ENCODE measurements at places on chromosomes 5 and 9.

DNA sequence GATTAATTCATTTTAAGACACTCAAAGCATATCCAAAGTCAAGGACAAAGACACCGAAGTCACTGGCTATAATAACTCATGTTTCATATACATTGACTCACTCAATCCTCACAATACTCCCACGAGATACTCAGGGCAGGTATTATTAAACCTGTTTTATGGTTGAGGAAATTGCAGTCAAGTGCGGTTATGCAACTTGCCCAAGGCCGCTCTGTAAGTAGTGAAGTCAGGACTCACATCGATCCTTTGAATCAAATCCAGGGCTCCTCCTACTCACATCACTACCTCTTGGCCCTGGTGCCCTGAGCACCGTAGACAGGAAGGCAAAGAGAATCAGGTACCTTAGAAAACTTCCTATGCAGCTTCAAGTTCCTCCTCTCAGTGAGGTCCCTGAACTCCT is 87.8 kb upstream of the APC start:
- no peak for DNase-seq

DNA sequence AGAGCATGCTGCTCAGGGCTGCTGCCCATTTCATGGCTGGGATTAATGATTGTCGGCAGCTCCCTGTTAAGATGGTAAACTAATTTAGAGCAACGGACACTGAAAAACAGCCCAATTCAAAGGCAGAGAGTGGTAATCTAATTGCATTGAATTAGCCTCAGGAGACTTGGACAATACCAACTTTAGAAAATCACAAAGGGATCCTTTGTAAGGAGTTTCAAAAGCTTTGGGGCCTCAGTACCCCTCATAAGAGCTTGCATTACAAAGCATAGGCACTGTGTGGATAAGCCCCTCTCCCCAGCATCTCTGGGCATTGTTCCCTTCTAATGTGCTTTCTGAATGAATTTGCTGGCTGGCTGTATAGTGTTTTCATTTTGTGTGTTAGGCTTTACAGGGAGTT is 6.7 kb downstream of the GLRA1 start:
- no peak for DNase-seq

- no peak for DNase-seq
These were observed 47.3 kb downstream of the TMEM167A start for GRCh38 chr5:83029912-83030311.

DNA sequence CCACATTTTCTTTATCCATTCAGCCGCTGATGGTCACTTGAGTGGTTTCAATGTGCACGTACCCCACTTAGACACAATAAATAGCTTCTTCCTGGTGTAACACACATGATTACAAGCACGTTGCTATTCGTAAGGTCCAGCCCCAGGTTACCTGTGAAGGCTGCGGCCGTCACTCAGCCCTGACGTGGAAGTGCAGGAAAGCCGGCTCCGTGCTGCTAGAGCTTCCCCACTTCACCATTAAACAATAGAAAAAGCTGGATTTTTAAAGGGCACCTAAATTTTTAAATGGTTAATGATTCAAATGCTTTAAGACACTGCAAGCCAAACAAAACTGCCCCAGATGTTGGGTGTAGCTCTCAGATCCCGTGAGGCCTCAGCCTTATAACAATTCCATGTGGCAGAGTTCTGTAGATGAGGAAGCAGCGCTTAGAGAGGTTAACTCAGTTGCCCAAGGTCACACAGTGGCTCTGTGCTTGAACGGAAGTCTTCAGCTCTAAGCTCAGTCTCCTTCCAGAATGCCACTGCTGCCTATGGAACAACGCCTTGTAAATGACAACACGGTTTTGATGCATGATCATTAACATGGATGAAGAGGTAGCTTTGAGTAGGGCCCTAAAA is 125.7 kb downstream of the COL23A1 start:
- no peak for DNase-seq

- no peak for DNase-seq
These were observed 161.3 kb downstream of the ZNF608 start for GRCh38 chr5:124584991-124585715.

- DNase-seq, result no peak
These were observed 152.2 kb downstream of the NR2F1-AS1 start for GRCh38 chr5:93428868-93429267.

- no peak for DNase-seq
These were observed 57.6 kb downstream of the ADAMTS2 start for GRCh38 chr5:179287631-179288030.

DNA sequence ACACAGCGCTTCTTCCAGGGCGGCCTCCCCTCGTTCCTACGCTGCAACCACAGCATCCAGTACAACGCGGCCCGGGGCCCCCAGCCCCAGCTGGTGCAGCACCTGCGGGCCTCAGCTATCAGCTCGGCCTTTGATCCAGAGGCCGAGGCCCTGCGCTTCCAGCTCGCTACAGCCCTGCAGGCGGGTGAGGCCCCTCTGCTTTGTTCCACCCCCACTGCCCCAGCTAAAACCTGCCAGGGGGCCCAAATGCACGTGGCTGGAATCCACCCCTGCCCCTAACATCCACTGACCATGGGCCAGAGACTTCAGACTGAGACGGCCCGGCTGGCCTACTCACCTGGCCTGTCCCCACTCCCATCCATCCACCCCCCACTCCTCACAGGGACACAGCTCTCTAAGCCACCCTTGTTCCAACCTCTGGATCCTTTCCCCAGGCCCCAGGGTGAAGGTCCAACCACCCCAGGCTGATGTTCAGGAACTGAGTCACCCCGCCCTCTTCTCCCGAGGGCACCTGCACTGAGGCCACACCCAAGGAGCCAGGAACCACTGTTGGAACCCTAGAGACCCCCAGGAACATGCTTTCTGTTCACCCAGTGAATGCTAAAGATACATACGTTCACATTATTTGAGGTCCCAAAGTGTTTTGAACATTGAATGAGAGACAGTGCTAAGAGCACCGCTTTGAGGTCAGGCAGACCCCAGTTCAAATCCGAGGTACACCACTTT is 18.9 kb upstream of the ASS1 start:
- no peak for DNase-seq

- no peak for DNase-seq
These were observed 46.1 kb upstream of the CER1 start for GRCh38 chr9:14768405-14769229.

DNA sequence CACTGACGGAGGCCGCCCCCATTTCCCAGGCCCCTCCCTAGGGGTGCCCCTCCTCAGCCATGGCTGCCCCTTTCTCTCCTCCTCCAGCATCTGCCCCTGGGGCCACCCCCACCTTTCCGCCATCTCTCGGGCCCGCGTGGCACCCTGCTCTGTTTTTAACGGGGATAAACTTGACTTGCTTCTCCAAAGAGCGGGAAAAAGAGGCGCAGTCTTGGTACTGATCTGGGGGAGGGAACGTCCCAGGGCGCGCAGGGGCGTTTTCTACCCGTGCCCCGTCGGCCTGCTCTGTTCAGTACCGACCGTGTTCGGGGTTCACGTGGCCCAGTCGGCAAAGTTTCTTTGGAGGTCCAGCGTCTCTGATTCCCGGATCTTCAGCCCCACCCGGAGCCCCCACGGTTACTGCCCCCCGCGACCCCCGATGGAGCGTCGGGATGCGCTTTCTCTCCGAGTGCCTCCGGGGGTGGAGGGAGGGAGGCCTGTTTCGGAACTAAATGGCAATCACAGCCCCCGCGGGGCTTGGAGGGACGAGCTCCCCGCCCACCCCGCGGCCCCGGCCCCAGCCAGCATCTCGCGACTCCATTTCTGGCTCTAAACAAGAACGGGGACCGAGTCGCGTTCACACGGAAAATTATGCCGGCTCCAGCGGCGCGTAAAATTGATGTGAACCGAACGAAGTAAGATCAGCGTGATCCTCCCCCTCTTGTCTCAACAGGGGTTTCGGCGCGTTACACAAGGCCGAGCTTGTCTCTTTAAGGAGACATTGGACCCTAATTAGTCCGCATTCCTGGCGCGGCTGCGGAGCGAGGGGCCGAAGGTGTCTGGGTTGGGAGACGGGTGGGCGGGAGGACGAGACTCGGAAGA is 1.1 kb upstream of the TLE4 start:
- DNase-seq, result peak; percentile 44

- DNase-seq, result no peak
These were observed 54.1 kb downstream of the GADD45G start for GRCh38 chr9:89658931-89659330.

DNA sequence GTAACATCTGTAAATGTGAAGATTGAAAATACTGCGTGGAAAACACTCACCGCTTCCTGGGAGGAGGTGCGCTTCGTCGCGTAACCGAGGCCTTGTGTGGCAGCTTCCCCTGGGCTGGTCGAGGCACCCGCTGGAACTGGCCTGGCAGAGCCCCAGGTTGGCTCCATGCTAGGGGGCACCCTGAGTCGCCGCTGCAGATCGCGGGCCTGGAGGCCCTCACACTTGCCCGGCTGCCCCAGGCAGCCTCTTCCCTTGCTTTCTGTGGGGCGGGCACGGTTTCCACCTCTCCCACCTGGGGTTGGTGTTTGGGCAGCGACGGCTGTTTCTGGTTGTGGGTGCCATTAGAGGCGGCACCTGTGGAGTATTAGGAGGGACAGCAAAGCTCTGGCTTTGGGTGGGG is 852 bp downstream of the ZNF354C start:
- no peak for DNase-seq

GRCh38 chr9:110173322-110173642 is 34.7 kb downstream of the C9orf152 start:
- no peak for DNase-seq

DNA sequence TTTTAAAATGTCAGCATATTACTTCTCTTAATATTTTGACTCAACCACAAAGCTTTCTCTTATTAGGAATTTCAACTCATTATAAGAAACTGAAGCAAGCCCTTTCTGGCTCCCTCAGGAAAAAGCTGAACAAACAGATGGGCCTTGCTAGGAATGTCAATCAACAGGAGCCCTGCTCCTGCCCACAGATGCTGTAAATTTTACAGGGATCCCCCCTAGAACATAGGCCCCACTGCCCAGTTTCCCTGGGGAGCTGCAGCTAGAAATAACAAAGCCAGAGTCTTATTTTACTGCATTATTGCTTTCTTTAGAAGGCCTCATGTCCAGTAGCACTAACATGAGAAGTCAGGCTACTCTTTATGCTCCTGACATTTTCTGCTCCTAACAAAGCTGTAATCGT is 103.8 kb downstream of the PCSK1 start:
- no peak for DNase-seq

- no peak for DNase-seq
These were observed 176.4 kb downstream of the C5orf15 start for GRCh38 chr5:133792024-133792423.

DNA sequence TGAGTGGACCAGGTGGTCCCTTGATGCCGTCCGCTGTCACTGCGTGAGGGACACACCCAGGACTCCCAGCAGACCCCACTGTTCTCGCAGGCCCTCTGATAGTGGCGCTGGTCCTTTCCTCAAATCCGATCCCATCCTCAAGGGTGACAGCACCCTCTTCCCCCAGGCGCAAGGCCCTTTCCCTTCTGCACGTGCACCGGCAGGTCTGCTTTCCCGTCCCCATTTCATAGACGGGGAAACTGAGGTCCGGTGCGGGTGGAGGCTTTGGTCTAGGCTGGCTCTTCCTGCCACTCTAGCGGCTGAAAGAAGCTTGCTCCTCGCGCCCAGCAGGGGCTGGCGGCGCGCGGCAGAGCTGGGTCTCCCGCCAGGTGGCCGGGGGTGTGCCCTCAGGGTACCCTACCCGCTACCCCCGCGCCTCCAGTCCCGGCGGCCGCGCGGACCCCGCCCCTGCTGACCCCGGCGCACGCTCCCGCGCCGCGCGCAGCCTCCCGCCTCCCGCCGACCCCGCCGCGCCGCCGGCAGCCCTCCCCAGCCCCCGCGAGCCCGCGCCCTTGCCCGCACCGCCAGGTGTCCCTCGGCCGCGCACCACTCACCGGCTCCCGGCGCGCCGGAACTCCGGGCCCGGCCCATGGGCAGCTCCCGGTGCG is 453 bp downstream of the RASGEF1C start:
- DNase-seq, result no peak

DNA sequence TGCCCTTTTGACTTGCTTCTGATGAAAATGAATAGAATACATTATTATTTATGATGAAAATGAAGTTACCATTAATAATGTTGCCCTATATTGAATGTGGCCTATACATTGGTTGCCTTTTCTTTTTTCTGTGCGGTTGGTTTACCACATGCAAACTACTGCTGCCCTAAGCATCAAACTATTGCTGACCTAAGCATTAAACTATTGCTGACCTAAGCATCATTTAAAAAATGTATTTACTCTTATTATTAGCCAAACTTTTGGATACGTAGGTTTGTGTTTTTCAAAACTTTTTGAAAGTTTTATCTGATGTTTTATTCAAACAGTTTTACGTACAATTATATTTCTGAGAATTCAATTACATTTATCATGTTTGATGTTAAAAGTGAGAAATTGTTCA is 76.0 kb upstream of the CDH10 start:
- DNase-seq, result no peak

- peak; percentile 42 for DNase-seq
These were observed 58.0 kb downstream of the SLC22A5 start for GRCh38 chr5:132427281-132428146.

GRCh38 chr5:178793151-178793550 is 62.7 kb upstream of the ZNF354A start:
- no peak for DNase-seq

GRCh38 chr5:172490514-172491461 is 36.5 kb upstream of the SH3PXD2B start:
- no peak for DNase-seq

DNA sequence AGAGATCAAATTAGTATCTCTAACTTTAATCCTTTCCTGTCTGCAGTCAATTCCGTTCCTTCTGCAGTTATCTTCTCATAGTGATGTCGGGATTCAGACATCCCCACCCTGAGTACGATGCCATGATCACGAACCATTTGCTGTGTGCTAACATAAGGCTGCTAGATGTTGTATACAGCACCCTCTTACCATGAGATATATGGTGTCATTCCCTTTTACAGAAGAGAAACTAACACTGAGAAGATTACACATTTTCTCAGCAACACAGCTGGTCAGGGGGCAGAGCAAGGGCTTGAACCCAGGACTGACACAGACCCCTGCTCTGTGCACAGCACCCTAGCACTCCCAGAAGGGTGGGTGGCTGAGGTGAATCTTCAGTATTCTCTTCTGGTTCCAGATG is 46.9 kb upstream of the HSD17B4 start:
- no peak for DNase-seq

DNA sequence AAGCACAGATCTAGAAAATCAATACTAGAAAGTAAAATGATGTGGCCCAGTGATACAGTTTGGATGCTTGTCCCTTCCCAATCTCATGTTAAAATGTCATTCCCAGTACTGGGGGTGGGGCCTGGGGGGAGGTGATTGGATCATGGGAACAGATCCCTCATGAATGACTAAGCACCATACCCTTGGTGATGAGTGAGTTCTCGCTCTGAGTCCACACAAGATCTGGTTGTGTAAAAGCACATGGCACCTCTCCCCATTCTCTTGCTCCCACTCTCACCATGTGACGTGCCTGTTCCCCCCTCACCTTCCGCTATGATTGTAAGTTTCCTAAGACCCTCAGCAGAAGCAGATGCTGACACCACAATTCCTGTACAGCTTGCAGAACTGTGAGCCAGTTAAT is 234.2 kb upstream of the CDH6 start:
- no peak for DNase-seq
